ENCODE measurements at places on chromosomes 2 and 18.

GRCh38 chr2:102839668-102840388, 78.0 kb downstream of the TMEM182 start:
- DNase-seq, result peak; percentile 35

GRCh38 chr2:99569386-99569785, 79.6 kb upstream of the REV1 start:
- DNase-seq, result no peak

DNA sequence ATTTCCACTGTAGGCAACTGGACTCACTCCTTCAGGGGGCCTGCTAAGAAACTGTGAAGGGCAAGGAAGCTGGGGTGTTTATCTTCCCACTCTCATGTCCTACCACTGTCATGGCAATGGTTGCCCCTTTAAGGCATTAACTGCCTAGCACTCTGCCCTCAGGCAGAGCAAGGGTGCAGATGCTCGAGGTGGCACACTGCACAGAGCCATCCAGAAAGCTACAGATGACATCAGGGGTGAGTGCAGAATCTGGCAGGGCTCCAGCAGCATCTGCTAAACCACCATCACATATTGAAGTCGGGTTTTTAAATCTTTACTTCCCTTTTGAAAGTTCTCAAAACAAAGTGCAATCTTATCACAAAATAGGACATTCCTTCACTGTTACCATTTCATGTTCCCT, 75.4 kb downstream of the RAPGEF4 start:
- DNase-seq, result no peak

GRCh38 chr2:197960786-197961185, 156.4 kb downstream of the PLCL1 start:
- no peak for DNase-seq

DNA sequence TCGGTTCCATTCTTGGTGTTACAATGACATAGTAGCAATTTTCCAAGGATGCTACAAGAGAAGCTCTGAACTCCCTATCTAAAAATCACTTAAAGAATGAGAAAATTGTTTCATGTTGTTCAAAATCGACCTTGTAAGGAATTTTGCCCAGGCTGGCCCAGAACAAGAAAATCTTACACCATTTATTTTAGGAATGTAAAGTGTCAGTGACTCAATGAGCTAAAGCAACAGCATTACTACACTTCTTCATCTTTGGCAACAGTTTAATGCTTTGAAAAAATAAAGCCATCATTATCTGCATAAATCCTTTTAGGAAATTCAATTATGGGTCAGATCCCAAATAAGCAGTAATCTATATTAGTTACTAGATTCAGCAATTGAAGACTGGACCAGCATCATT, 38.6 kb downstream of the SLC25A12 start:
- no peak for DNase-seq

DNA sequence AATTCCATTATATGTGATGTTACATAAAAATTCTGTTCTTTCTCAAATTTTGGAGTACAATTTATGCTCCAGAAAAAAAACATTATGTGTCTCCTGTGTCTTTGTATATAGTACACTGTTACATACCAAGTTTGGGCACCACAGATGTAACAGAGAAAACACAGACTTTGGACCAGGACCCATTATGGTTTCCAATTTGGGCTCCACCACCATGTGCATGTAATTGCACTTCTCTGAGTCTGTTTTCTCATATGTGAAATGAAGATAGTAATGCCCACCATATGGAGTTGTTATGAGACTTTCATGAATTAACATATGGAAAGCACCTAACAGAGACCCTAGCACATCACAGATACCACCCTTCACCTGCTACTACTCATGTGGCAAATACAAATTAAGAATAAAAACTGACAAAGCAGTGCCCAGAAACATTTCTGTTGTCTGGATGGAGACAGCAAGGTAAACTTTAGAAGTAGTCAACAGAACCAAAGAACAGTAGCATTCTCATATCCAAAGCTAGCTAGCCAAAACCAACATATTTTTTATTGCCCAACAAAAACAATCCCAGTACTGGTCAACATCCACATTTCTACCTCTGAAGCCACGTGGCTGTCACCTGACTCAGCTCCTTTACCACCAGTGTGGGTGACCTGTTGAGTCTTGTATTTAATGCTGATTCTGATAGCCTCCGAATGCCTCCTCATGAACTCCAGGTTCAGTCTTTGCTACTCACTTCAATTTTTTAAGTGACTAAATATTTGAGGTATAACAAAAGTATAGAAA, 42.9 kb downstream of the ANTXR1 start:
- no peak for DNase-seq

- no peak for DNase-seq
Observed at GRCh38 chr2:155266109-155266508, 567.6 kb downstream of the KCNJ3 start.

DNA sequence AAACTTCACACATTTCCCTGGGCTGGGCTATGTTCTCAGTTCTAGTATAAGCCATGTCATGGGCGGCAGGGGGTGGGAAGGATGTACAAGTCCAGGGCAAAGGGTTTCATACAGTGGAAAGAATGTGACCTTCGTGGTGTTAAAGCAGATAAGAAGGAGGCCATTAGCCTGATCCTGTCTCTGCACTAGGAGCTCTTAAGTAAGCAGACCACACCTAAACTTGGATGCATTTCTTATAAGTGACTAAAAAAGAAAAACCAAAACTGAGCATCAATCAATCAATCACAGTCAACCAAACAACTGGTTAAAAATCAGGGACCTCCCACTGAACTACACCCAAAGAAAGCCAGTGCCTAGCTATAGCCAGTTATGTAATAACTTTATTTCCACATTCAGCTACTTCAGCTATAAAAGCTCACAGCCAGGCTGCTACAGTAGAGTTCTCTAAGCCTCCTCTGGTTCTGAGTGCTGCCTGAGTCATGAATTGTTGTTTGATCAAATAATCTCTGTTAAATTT, 46.8 kb upstream of the RIOK3 start:
- peak; percentile 78 for DNase-seq

GRCh38 chr2:4898706-4899105, 793.5 kb upstream of the SOX11 start:
- no peak for DNase-seq

All from HepG2 (cell line).